ENCODE measurements at places on chromosomes 7 and 10.

GRCh38 chr10:71085689-71086438, 126.5 kb upstream of the UNC5B start:
- DNase-seq, result no peak

- peak; percentile 15 for DNase-seq
These were observed 6.0 kb downstream of the CYREN start for GRCh38 chr7:135164357-135165061.

DNA sequence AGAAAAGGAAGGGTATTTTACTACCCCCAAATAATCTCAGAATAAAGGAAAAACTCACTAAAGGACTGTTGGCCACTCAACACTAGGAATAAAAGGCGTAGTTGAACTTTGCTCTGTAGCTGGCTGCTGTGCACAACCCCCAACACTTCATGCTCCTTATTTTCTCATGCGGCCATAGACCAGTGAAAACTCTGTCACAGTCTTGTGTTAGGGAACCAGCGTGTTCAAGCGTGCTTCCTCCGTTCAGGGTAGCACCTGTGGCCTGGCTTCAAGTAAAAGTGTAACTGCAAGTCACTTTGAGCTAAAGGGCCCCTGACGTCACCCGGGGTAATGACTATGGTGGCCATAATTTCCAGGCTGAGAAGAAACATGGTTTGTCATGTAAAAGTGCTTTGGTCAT, 27.0 kb downstream of the BLNK start:
- DNase-seq, result no peak

- DNase-seq, result no peak
These were observed 29.8 kb upstream of the WAC start for GRCh38 chr10:28503114-28503513.

- no peak for DNase-seq
These were observed 728.3 kb upstream of the PHF14 start for GRCh38 chr7:10245406-10245805.

- DNase-seq, result no peak
These were observed 1.0 kb upstream of the ENO4 start for GRCh38 chr10:116848032-116848943.

DNA sequence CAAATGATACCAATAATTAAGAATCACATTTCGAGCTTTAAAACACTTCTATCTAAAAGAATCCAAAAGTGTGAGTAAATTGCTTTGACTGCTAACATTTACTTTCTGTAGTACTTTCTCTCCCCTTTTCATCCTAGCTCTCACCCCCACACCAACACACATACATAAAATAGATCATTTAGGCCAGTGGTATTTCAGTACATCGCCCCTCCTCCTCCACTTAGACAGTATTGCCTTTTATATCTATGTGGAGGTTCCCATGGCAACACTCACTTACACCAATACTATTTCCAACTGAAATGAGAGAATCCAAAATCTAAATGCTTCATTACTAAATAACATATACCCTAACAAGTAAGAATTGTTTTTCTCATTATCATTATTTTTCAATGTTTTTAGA, 58.9 kb downstream of the HIBADH start:
- DNase-seq, result no peak

- DNase-seq, result peak; percentile 78
These were observed at the start of gene UNC5B for GRCh38 chr10:71212318-71213126. Gene UNC5B (plus strand): TSS chr10:71212570. CDS start chr10:71212986, 416 bp downstream.

DNA sequence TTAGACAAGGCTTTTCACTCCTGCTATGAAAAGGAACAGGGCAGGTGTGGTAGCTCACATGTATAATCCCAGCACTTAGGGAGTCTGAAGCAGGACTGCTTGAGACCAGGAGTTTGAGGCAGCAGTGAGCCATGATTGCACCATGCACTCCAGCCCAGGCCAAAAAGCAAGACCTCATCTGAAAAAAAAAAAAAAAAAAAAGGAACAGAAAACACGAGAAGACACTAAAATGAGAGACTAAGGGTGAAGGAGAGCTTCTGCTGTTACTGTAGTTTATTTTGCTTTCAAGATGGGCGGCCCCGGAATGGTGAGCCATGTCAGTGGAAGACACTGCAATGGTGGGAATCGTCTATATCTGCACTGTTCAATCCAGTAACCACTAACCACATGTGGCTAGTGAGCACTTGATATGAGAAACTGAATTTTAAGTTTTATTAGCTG, 9.9 kb downstream of the PIP4K2A start:
- no peak for DNase-seq

DNA sequence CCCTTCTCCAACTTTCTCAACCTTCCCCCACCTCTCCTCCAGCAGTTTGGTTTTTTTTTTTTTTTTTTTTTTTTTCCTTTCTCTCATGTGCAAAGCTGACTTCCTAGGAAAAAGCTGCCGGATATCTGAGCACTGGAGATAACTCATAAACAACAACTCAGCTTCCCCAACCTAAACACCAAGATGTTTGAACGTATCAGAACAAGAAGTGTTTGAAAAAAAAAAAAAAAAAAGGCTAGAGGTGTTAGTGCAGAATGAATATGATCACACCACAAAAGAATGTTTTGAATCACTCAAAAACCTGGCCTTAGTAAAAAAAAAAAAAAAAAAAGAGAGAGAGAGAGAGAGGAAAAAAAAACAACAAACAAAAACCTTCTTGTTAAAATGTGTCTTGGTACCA, 11.2 kb downstream of the GATA3 start:
- no peak for DNase-seq

GRCh38 chr7:151007469-151007898, 16.7 kb downstream of the NOS3 start:
- no peak for DNase-seq

DNA sequence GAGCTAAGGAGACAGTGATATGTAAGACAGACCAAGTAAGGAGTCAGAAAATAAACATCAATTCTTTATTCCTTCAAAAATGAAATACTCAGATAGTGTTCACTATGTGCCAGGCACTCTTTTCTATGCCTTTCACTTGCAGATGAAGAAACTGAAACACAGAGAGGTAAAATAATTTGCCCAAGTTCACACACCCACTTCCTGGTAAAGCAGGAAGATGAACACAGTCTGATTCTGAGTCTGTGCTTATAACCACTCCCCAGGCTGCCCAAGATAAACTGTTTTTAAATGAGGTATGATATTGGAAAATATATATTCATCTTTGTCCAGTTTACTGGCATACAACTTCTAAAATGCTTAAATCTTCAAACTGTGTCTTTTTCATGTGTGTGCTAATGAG, 294.4 kb upstream of the NPVF start:
- no peak for DNase-seq

DNA sequence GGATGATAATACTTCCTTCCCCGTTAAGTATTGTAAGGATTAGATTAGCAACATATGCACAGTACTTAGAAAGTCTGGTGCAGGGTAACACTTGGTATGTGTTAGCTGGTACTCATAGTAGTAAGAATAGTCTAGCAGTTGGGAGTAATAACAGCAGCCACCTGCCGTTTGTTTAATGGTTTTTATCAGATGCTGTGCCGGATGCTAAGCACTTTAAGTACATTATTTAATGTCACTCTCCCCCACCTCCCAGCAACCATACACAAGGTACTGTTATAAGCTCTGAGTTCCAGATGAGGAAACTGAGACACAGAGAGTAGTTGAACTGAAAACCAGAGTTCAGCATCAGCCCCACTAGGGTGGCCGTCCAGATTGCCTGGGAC, 60.1 kb downstream of the ZMIZ1 start:
- no peak for DNase-seq

- DNase-seq, result no peak
These were observed 31.8 kb downstream of the BAMBI start for GRCh38 chr10:28709001-28709710.

- no peak for DNase-seq
These were observed 109.7 kb upstream of the PPIF start for GRCh38 chr10:79237454-79238157.

DNA sequence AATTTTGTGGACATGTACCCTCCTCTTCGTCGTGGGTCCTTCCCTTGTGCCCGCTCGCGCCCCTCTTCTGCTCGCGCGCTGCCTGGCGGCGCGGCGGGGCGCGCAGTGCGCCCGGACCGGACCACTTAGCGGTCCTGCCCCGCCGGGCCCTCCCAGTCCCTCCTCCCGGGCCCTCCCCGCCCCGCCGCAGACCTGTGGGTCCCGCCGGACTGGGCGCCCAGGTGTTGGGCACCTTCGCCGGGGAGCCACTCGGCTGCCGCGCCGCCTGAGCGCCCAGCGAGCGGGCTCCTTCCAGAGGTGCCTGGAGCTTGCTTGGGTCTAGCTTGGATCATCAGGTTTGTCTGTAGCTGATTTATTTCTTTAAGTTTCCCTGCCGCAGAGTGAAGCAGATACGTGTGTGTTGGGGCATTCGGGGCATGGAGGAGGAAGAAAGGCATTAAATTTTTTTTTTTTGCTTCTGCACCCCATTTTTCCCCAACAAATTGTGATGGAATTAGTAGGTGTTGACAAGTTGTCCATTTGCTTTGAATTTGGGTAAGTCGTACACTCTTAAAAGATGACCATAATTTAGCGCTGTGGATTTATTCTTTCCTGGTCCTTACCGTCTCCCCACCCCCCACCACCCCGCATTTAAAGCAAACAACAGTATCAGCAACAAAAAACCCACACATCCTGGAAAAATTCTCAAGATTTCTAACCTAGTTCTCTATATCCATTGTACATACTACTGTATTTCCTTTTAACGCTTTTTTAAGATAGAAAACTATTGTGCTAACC, 905 bp downstream of the C1GALT1 start:
- DNase-seq, result peak; percentile 65

- DNase-seq, result no peak
These were observed 148.8 kb upstream of the NPY start for GRCh38 chr7:24135003-24135817.

GRCh38 chr10:14535457-14536130, 204.9 kb upstream of the FRMD4A start:
- DNase-seq, result no peak

GRCh38 chr7:47893721-47894365, 54.4 kb downstream of the PKD1L1 start:
- DNase-seq, result no peak

DNA sequence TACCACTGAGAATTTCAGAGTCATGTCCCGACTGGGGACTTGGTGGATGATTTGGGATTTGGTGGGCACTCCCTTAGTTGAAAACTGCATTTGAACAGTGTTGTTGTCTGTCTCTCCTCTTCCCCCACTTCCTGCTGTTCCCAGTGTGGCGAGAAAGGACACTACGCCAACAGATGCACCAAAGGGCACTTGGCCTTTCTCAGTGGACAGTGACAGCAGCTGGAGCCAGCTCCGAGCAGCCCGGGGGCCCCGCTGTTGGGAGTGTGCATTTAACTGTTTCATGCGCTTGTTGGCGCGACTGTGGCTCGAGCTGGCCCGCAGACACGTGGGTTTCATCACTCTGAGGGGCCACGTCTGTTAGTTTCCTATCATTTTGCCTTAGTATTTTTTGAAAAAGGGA, 9.7 kb downstream of the ATP5MF start:
- DNase-seq, result no peak

DNA sequence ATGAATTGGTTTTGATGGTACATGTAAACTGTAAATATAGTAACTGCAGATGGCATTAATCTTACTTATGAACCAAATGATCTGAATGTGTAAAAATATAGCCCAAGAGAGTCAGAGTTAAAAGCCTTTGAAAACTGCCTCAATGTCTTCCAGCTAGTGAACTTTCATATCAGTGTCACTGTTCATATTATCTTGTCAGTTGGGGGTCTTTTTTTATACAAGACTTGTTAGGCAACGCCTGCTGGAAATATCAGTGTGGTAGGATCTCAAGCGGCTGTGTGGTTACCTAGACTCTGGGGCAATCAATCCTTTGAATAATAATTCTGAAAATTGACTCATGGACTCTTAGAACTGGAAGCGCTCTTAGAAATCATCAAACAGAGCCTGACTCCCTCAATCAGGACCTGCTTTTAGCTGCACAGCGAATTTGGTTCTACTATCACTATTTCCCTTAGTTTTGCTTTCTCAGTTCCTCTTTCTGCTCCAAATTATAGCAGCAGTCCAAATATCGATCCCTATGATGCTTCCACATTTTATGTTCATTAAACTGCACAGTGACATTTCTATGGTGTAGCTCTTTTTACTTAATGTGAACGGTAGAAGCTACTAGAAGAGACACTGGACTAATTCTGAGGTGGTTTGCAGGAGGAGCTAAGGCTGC, 100.1 kb upstream of the COL1A2 start:
- no peak for DNase-seq

- DNase-seq, result no peak
These were observed 11.9 kb downstream of the ZNF804B start for GRCh38 chr7:88771417-88771816.

GRCh38 chr7:114923403-114923713, 1.5 kb downstream of the MDFIC start:
- DNase-seq, result no peak

DNA sequence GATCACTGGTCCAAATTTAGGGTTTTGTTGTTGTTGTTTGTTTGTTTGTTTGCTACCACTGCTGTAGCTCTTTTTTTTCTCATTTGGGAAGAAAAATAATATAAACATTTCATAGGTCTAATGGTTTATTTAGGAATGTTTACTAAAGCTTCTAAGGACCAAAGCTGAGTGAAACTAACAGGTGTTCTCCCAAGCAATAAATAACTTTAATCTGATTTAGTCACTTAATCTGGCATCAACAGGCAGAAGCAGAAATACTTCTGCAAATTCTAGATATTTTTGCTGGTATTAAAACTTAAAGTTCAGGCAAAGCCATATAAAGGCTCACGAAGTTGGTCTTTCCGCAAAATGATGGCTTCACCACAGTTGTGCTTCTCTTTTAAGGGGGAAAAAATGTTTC, 144.5 kb upstream of the YAE1 start:
- DNase-seq, result no peak

GRCh38 chr10:84198206-84198915, 4.0 kb downstream of the CDHR1 start:
- DNase-seq, result no peak
